ENCODE measurements at places on chromosomes 5 and 9.

DNA sequence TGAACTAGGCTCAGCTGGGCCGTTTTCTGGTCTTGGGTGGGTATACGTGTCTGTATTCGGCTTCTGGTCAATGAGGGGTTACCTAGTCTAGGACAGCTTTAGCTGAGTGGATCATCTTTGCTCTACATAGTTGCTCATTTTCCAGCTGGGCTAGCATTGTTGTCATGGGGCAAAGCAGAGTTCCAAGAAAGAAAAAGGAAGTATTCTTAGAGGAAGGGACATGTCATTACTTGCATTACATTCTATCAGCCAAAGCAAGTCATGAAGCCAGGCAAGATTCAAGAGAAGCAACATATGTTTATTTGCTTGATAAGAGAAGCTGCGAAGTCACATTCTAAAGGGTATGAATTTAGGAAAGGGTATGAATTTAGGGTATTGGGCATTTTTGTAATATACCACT, 396.5 kb downstream of the ZNF608 start:
- DNase-seq = no peak

DNA sequence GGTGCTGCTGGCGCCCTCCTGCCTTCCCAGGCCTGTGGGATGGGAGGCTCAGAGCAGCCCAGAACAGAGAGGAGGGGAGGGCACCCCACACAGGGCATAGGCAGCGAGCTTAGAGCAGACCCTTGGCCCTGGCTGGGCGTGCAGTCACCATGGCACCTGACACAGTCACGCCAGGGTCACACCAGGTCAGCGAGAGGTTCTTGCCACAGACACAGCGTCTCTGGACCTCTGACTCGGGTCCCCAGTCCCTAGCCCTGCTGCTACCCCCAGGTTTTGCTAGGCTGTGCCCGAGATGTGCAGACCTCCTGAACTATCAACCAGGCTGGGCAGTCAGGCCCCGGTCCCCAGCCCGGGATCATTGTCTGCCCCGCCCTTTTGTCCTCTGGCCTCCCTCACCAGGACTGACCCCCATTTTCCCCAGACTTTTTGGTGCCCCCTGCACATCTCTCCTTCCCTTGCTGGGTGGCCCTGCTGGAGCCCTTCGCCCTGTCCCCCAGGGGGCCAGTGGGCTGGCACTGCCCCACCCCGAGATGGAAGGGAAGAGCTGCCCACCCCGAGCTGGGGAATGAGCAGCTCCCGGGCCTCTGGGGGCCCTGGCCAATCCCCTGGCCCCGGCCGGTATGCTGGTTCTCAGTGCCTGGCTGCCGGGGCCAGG, 24.5 kb upstream of the NOTCH1 start:
- no peak for DNase-seq

GRCh38 chr5:684751-685216, 8.4 kb downstream of the TPPP start:
- no peak for DNase-seq

GRCh38 chr5:83219495-83219894, 142.1 kb downstream of the XRCC4 start:
- DNase-seq = no peak

GRCh38 chr9:88800329-88800682, 191.0 kb upstream of the S1PR3 start:
- DNase-seq = no peak

DNA sequence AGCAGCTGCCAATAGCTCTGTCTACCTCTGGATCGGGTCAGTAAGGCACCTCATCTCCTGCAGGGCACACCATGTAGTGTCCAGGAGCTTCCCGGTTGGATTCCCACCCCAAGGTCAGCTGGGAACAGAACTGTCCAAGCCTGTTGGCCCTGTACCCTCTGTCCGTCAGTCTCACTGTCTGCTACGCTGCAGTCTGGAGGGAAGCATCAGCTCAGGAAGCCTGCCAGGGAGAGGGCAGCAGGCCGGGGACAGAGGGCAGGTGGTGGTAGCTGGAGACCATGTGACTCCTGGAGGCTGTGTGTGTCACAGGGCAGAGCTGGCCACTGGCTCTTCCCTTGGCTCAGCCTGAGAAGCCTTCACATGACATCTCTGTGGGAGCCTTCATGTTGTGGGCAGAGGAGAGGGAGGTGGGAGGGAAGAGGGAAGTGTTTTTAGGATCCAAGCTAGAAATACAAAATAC, 134.5 kb downstream of the SEC61B start:
- no peak for DNase-seq
